LNCaP clone FGC (cell line): ENCODE measurements at places on chromosomes 3 and 15.

GRCh38 chr3:151330899-151331298 is 1.6 kb upstream of the P2RY13 start:
- DNase-seq: no peak

DNA sequence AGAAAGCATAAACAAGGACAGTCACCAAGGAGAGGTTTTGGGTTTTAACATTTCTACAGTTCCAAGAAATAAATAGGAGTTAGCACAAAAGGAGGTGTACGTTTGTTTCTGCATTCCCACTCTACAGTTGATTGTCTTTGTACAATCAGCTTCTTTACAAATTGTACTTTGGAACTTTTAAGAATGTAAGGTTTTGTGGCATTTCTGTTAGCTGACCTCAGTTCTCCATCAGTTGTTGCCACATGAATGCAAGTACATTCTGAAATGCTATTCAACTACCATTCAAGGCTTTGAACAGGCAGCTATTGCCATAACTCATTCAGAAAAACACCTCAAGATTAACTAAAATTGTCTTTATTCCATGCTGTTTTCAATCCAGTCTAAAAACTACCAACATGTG is 253.2 kb upstream of the UBE2E1 start:
- no peak for DNase-seq

- DNase-seq: no peak
Measured at GRCh38 chr3:110806924-110807323, 264.7 kb upstream of the NECTIN3 start.

GRCh38 chr3:138774529-138775253 is 60.0 kb downstream of the PIK3CB start:
- DNase-seq: peak; percentile 87

GRCh38 chr15:60184579-60184978 is 180.5 kb downstream of the FOXB1 start:
- no peak for DNase-seq

DNA sequence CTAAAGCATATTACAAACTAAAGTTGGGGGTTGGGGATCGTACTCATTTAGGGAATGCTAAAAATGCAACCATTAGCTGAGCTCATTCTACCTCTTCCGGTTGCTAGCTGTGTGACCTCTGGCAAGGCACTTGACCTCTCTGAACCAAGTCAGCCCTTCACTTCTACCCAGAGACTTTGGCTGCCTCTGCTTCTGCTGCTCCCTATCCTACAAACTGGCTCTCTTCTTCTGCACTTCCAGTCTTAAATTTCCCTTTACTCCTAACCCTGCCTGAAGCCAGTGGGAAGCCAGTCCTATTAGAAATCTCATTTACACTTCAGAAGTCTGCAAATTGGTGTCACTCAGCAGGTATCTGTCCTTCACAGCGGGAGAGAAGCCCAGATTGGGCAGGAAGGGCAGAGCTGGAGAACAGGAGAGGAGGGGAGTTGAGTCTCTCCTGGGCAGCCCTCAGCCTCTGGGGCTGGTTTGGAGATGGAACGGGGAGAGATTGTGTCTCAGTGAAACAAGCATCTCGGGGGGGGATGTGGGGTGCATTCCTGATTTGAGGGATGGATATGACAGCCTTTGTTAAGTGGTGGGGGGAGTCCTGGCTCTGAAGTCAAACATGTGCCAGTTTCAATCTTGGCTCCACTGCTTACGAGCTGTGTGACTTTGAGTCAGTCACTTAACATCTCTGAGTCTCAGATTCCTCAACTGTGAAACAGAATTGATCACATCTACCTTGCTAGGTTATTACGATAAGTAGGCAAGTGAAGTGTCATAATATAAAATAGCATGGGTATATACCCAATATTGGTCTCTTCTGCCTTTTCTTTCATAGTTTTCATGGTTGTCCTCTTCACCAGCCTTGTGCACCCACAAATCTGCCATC is 7.8 kb upstream of the AEN start:
- DNase-seq: no peak

- no peak for DNase-seq
Measured at GRCh38 chr3:14440168-14440518, 37.7 kb downstream of the SLC6A6 start.

DNA sequence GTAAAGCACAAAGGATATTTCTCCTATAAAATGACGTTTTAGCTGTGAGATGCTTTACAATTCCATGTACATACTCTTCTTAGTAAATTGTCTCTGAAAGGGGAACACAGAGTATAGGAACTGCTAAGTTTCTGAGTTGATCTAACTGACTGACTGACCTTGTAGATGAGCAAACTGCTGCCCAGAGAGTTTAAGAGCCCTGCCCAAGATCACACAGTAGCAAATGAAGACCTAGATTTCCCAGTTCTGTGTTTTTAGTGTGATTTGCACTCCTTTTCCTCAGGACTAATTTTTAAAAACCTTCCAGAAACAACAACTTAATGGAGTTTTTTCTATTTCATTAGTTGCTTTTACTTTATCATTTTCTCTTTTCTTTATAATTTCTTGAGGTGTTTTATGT is 247.7 kb downstream of the PDCD6IP start:
- DNase-seq: no peak

GRCh38 chr15:70289191-70289955 is 191.7 kb upstream of the TLE3 start:
- peak; percentile 67 for DNase-seq

DNA sequence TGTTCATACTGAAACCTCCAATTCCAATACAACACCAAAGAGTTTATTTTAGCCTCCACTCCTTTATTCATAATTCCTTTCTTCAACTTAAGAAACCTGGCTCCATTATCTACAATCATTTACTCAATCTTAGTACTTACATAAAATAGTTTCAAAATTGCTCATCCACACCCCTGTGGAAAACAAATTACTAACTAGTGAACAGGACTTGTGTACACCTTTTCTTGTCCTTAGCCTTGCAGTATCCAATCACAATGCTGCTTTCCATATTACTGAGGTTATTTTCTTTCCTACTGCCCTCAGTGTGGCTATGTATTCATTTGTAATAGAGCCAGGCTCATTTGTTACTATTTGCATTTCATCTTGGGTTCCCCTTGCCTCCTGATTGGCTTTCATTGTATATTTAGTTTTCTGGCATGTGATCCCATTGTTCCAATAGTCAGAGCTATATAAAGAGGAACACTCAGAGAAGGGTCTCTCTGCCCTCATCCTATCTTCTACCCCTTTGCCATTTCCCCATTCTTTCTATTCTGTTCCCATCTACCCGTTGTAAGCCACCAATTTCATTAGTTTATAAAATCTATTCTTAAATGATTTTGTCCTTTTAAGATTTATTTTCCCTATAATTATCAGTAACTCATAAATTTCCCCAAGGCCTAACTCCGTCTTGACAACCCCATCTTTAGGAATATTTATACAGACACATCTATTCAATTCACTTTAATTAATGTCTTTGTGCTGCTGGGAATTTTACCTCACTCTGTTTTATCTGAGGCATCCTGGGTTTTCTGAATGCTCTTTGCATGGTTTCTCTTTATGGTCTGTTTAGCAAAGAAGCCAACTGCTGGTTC is 67.9 kb upstream of the RBP1 start:
- no peak for DNase-seq

DNA sequence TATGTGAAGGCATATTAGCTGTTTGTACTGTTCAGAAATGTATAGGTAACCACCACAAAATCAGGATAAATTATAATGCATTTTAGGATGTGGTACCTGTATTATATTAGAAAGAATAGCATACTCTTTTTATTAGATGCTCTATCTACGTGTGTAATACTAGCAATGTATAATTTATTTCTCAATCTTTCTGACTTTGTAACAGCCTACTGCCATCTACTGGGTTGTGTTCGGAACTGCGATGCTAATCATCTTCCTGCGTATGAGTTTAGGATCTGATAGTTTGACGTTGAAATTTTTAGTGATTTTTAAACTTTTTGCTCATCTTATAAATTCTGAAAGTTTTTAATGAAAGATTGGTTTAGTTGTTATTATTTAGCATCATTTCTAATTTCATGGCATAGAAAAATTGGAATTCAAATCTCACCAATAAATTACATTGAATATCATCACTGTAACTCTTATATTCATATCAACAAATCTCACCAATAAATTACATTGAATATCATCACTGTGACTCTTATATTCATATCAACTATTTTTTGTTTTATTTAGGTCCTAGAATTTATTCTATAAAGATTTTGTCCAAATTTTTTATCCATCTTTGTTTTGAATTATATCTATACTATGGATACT is 322.7 kb upstream of the ZNF717 start:
- DNase-seq: peak; percentile 14

DNA sequence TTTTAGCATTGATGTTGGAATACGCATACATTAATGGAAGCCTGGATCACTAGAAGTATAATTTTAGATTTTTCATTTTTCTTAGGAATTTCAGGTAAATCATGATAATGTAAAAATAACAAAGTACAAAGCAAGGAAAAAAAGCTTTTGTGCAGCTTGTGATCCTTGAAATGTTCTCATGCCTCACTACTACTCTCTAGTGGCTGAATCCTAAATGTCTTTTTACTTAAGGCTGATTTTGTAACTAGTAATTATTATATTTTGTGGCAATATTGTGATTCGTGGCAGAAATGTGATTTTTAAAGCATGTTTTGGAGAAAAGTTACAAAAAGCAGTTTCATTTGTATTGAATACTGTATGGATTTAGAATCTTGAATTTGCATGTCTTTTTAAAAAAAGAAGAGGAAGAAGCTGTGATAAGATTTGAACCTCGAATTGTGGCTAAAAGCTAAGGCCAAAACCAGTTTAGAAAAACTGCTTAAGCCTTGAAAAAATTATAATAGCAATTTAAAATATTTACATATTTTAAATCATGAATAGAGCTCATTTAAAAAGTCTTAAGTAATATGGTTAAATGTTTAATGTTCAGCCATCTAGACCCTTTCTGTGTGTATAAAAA is 39.0 kb downstream of the U2SURP start:
- DNase-seq: no peak

DNA sequence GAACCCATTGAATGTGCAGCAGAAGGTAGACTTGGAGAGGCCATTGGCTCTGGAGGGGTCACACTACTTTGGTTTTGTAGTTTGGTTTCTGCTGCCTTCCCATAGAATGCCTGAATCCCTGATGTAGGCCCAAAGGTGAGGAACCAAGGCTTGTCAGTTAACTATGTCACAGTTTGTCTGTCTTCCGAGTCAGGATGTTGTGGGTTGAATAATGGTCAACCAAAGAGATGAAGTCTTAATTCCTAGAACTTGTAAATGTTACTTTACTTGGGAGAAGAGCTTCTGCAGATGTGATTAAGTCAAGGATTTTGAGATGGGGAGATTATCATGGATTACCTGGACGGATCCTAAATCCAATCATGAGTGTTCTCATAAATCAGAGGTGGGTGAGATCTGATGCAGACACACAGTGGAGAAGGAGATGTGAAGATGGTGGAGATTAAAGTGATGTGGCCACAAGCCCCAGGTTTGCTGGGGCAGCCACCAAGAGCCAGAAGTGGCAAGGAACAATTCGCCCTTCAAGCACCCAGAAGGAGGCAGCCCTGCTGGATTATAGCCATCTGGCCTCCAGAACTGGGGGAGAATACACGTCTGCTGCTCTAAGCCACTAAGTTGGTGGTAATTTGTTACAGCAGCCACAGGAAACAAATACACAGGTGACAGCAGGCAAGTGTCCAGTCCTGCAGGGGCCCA is 2.3 kb upstream of the CCR8 start:
- DNase-seq: no peak

GRCh38 chr15:62835762-62836161 is 206.8 kb upstream of the TPM1 start:
- no peak for DNase-seq

- no peak for DNase-seq
Measured at GRCh38 chr3:165459111-165459510, 262.9 kb upstream of the SLITRK3 start.

DNA sequence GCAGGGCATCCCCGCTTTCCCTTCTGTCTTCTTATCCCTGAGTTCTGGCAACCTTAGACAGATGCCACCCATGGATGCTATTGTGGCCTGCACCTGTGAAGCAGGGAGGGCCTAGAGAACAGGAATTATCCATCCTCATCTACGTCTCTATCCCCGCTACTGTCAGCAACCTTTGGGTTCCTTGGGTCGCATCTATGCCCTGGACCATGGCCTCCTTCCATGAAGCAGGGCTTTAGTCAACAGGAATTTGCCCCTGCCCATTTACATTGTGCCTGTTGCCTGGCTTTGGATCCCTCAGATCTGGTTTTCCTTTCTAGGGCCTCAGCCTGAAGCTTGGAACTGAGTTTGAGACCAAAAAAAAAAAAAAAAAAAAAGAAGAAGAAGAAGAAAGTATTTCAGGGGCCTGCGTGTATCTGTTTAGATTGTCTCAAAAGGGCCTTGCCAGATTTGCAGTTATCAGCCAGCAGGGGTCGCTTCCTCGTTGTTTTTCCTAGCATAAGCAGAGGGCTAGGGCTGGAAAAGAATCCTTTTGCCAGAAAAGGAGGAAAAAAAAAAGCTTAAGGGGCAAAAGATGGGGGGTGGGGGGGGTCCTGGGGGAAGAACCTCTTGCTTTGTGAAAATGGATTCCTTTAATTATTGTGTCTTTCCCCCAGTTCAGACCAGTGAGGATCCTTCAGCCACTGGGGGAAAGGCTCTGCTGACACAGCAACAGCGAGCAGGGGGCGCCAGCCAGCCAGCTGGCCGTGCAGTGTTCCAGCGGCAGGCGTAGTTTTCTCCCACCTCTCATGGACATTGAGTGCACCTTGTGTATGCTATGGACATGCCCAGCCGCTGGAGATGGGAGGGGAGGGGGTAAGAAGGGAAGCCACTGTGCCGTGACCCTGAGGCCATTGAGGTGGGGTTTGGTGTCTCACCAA is 65.7 kb upstream of the ALDH1L1 start:
- DNase-seq: no peak
